ENCODE measurements at places on chromosomes 5 and 9.

- no peak for DNase-seq
Measured at GRCh38 chr9:106675780-106676179, 187.2 kb upstream of the ZNF462 start.

- DNase-seq: no peak
Measured at GRCh38 chr5:123456242-123456641, 33.0 kb upstream of the CEP120 start.

DNA sequence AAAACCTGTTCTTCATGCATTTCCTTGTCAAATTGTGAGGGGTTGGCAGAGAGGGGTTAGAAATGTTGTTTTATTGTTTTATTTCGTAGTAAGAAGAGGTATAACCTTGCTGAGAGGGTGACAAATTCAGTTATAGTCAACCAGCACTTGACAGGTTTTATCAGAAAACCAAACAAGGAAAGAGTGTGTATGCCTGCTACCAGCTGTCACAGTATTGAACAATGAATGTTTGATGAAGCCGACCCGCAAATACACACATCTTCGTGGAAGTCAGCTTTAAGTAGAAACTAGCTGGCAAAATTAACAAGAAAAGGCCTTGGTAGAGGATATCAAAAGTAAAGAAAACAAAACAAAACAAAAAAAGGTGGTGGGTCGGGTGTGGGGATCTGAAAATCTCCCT lies 214.6 kb upstream of the TLE4 start:
- no peak for DNase-seq

DNA sequence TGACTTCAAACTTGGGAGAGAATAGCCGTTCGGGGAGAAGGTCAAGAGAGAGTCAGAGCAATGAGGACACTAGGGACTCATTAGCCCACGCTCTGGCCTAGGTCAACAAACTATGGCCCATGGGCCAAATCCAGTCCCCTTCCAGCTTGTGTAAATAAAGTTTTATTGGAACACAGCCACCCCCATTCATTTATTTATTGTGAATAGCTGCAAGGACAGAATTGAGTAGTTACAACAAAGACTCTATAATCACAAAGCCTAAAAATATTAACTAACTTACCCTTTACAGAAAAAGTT lies 33.1 kb upstream of the TRIM32 start:
- no peak for DNase-seq

DNA sequence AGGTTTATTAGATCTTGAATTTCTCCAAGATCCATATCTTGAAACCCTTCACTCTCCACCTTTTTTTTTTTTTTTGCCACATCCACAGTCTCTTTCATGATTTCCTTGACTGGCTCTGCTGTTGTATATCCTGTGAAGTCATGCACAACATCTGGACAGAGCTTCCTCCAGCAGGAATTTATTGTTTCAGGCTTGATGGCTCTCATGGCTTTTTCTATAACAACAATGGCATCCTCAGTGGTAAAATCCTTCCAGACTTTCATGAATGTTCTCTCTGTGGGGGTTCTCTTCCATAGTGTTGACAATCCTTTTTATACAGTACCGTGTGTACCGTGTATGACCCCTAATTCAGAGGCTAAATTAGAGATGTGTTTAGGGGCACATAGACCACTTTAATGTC lies 24.0 kb downstream of the RANBP17 start:
- DNase-seq: no peak

- DNase-seq: no peak
Measured at GRCh38 chr5:74888117-74888516, 21.9 kb upstream of the FAM169A start.

GRCh38 chr5:172541099-172541772 lies 86.9 kb upstream of the SH3PXD2B start:
- DNase-seq: no peak

GRCh38 chr5:156912869-156913268 lies 50.2 kb downstream of the TIMD4 start:
- no peak for DNase-seq

DNA sequence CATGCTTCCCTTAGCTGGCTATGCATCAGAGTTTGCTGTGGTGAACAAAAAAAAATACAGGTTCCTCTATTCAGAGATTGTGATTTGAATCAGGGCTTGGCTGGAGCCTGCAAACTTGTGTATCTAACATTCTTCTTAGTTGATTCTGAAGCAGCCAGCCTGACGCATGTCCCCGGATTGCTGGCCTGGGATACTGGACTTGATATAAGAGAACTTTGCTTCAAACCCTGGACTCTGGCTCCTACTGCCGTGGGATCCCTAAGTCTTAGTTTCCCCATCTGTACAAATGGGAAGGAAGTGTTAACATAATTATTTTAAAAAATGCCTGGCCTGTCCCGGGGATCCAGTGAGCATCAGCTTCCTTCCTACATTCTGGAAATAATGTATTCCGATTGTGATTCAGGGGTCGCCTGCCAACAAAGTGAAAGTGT lies 292.8 kb downstream of the ARHGEF28 start:
- DNase-seq: no peak

DNA sequence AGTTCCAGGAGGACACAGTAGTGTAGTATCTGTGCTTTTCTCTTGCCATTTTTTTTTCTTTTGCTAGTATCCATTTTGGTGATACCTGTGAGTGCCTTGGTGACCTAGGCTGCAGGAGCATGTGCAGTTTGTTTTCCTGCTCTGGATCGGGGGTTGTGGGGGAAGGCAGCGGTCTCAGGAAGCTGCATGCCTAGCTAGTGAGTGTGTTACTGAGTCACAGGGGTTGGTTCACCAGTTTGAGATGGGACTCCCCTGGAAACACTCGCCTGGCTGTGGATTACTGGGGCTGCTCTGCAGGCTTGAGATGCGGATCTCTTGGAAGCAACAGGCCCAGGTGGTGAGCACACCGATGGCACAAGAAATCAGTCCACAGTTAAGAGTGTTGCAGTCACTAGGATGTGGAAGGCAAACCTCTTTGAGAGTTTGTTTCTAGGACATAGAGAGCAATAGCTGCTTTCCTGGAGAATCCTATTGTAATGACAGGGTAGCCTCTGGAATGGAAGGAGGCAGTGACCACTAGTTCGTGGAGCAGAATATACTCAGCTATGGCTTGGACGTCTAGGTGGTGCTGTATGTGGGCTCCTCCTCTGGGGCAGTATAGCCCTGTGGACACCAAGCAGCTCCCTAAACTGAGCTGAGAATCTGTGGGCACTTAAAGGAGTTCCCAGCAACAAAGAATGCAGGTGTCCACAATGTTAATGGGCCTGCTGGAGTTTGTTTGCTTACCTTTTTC lies 20.0 kb upstream of the SPATA31E1 start:
- no peak for DNase-seq

DNA sequence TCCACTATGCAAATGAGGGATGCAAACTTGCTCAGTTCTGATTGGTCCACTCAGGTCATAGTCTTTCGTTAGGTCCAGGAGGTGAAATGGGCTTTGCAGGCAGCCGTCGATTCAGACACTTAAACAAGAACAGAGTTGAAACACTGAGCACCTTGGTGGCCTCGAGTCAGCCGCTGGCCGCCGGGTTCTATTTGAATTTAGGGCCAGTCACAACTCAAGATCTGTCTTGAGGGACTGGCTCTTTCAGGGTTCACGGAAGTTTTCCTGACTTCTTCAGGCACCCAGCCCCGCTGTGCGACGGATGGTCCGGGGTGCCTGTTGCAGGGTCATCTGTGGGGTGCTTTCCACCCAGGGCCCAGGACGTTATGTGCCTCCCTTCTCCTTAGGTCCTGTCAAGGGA lies 412.8 kb upstream of the IRX4 start:
- DNase-seq: no peak

DNA sequence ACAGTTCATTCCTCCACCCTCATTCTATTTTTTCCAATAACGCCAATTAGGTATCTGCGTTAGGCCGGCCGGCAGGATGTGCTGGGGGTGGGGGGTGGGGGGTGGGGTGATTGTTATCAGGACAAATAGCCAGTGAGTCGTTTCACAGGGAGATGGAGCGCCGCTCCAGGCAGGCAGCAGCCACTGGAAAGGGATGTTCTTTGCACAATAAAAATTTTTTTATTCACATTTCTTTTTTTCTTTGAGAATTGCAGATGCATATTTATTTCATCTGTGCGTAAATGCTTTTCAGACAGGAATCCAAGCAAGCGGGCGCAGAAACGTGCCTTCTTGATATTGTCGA lies 4.1 kb downstream of the LMX1B start:
- no peak for DNase-seq

GRCh38 chr5:124659798-124660197 lies 86.6 kb downstream of the ZNF608 start:
- no peak for DNase-seq

GRCh38 chr9:132908635-132909034 lies 29.9 kb downstream of the SPACA9 start:
- DNase-seq: no peak

GRCh38 chr5:174312270-174312617 lies 266.7 kb downstream of the NSG2 start:
- no peak for DNase-seq

- peak; percentile 67 for DNase-seq
Measured at GRCh38 chr9:33375238-33375840, 27.0 kb downstream of the AQP7 start.

DNA sequence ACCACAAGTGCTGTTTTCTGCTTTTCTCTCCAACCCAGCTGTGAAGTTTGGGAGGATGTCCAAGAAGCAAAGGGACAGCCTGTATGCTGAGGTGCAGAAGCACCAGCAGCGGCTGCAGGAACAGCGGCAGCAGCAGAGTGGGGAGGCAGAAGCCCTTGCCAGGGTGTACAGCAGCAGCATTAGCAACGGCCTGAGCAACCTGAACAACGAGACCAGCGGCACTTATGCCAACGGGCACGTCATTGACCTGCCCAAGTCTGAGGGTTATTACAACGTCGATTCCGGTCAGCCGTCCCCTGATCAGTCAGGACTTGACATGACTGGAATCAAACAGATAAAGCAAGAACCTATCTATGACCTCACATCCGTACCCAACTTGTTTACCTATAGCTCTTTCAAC lies 145.2 kb downstream of the RORB start:
- no peak for DNase-seq

DNA sequence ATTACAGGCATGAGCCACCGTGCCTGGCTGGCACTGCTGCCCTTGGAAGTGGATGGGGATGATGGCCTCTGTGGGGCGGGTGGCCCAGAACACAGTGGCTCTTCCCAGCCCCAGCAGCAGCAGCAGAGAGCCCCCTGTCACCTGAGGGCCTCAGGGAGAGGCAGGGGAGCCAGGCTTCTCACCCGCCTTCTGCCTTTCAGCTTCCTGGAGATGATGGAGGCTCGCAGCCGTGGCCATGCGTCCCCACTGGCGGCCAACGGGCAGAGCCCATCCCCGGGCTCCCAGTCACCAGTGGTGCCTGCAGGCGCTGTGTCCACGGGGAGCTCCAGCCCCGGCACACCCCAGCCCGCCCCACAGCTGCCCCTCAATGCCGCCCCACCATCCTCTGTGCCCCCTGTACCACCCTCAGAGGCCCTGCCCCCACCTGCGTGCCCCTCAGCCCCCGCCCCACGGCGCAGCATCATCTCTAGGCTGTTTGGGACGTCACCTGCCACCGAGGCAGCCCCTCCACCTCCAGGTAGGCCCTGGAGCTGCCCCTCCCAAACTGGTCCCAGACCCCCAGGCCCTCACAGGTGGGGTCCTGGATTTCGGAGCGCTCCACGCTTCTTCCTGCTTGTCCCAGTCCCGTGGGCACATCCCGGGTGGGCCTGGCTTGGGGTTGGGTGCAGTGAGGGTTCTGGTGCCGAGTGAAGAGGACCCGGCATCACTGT lies 5.0 kb upstream of the AJM1 start:
- DNase-seq: no peak

GRCh38 chr9:92960561-92961290 lies 13.4 kb downstream of the FGD3 start:
- DNase-seq: no peak

DNA sequence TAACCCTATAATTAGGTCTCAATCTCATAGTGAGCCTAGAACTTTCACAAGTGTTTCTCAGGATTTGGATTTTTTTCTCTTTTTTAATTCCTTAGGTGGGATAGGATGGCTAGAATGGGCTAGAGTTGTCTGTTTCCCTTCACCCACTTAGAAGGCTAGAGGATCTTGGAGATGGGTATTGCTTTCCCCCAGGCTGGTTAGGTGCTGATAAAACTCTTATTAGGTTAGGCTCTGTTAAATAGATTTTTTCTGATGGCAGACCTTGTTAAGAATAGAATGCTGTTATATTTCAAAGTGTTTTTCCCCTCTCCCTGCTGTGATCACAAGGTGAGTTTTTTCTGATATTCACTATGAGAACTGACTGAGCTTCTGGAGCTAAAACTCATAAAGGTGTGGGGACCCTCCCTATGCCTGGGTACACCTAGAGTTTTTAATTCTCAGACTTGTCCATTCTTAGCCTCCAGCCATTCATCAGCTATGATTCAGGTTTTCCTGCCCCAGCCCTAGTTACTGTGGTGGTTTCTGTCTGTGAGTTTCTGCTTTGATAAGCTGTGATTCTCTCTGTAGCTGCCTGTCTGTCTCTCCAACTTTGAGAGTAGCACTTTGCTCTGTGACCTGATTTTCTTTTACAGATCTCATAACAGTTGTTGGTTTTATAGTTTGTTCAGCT lies 132.4 kb downstream of the HACD4 start:
- no peak for DNase-seq

DNA sequence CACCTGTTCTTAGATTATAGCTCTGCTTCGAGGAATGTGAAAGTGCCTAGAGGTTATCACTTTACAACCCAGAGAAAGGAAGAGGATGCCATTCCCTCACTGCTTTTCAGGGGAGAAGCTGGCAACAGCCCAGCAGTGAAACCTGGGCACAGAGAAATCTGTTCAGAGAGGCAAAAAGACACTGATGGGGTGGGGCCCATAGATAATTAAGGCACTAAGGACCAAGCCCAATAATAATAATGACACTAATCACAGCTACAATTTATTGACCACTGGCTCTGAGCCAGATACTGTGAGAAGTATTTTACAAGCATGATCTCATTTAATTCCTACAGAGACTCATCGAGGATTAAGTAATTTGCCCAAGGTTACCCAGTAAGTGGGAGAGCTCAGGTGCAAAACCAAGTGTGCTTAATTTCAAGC lies 168.3 kb downstream of the PIK3R1 start:
- no peak for DNase-seq

DNA sequence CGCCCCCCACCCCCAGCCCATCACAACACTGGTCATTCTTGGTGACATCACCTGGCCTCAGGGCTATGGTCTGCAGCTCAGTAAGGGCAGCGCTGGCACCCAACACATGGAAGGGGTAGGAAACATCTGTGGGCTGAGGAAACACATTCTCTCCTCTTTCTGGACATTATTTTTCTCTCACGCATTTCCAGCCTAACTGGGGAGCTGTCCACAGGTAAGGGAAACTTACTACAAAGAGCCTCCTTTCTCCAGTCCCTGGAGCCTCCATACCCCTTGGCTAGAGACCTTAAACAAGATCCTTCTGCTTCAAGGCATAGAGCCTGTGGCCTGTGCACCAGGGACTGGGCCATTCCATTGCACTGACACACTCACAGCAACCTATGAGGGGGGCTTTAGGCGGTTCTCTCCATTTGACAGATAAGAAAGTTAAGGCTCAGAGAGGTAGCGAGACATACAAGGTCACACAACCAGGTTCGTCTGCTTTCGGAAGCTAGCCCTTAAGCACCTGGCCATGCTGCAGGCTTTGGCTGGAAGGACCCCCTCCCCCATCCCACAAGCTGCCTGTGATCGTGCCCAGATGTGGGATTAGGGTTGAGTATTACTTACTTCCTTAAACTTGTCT lies 40.7 kb downstream of the CXXC5 start:
- no peak for DNase-seq

Data from Ammon's horn (tissue), 1 donor.